ENCODE measurements at places on chromosomes 7 and 10. TPM values are rescaled to one million over a fixed set of nuclear protein-coding genes. Genes with fewer than 3 reads are reported as not detected.

C10orf90 gene
- 0.16 TPM for total RNA-seq

FOXP2 gene
- 29.9 TPM for total RNA-seq

ZCWPW1 gene
- total RNA-seq = 4.2 TPM

THNSL1 gene
- 17.9 TPM for total RNA-seq

CADPS2 gene
- 20.9 TPM for total RNA-seq

TMEM176B gene
- total RNA-seq = 2.3 TPM

CELF2 gene
- total RNA-seq = 193 TPM

TSPAN12 gene
- total RNA-seq = 7.2 TPM
